Bronchial smooth muscle cell (primary cell): ENCODE measurements at places on chromosomes 5 and 9. TPM values are rescaled to one million over a fixed set of nuclear protein-coding genes. Genes with fewer than 3 reads are reported as not detected.

The WNT8A gene
- total RNA-seq: not detected in 2 replicates

The SLC6A19 gene
- total RNA-seq: not detected in 2 replicates

The AGXT2 gene
- total RNA-seq: not detected in 2 replicates

The OBP2B gene
- not detected in 2 replicates for total RNA-seq

The FOXD4L4 gene
- total RNA-seq: 0.17 and 0.32 TPM in 2 replicates

The WDR41 gene
- 104 and 113 TPM in 2 replicates for total RNA-seq

The ADRA1B gene
- total RNA-seq: not detected in 2 replicates

The SNX18 gene
- 87.3 and 92.0 TPM in 2 replicates for total RNA-seq

The ADRB2 gene
- total RNA-seq: under 0.01 and 0.32 TPM in 2 replicates

The SUSD3 gene
- 0.32 and 0.94 TPM in 2 replicates for total RNA-seq

The GRIA1 gene
- 0.16 TPM in 1 of 2 replicates, not detected in the other for total RNA-seq

The VLDLR gene
- 6.6 and 17.3 TPM in 2 replicates for total RNA-seq

The KIF20A gene
- total RNA-seq: 4.0 and 10.2 TPM in 2 replicates

The RMRP gene
- total RNA-seq: 67,158 and 134,448 TPM in 2 replicates

The GABRA1 gene
- not detected in 2 replicates for total RNA-seq
